ENCODE measurements at places on chromosomes 3 and 15.
A peak's percentile ranks its signal among the peaks of the same experiment; 100 is the strongest.

DNA sequence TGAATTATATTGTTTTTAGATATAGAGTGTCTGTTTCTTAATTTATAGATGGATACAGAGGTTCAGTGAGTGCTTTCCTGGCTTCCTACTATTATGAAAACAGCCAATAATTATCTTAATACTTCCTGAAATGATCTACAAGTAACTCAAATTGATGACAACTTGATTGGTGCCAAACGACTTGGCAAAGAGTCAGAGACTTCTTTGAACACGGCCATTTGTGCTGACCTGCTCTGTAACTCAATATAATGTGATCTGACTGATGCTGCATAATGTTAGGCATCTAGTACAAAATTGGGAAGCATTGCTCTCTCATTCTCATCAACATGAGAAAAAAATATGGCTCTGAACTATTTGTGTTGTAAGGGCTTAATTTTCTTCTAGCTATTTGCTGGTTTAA lies 193.9 kb downstream of the DIPK2A start:
- DNase-seq: no peak

- no peak for DNase-seq
These were observed 94.7 kb downstream of the CCNL1 start for GRCh38 chr3:157065201-157065600.

DNA sequence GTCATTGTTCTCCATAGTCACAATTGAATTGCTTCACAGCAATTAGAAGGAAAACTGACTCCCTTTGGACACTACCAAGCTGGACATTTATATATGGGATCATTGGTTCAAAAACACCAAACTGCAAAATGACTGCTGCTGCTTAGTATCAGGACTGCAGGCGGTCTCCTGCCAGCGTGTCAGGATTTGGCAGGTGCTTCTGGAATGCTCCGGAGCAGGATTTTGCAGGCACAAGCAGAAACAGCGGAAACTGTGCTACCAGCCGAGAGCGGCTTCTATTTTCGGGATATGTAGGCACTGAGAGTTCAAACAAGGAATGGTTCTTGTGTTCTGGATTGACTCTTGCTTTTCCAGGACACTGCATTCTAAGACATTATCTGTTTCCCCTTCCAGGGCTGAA lies 95.5 kb downstream of the SSR3 start:
- DNase-seq: no peak

DNA sequence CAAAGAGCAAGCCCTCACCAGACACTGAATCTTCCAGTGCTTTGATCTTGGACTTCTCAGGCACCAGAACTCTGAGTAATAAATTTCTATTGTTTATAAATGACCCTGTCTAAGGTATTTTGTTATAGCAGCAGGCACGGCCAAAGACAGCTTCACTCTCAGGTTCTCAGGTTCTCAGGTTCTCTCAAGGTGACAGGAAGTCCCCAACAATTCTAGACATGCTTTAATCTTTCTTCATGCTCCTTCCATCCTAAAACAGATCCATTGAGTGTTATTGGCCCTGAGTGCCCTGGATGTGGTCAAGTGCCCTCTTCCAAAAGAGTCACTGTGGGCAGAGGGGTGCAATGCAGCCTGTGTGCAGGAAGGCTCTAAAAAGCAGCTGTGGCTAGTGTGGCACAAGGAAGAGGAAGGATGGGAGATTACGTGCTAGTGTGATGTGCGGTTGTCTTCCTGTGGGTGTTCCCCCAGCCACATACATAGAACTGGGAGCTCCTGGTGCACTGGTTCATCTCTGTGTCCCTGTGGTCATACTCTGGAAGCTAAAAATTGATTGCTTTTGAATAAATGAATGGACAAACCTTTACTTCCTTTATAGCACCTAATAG lies 11.0 kb upstream of the RAB7A start:
- no peak for DNase-seq

GRCh38 chr15:36432161-36432560 lies 147.3 kb upstream of the CDIN1 start:
- peak; percentile 83 for DNase-seq

All from RCC 7860 (cell line).